ENCODE measurements at places on chromosomes 2 and 18.
A peak's percentile ranks its signal among the peaks of the same experiment; 100 is the strongest.

DNA sequence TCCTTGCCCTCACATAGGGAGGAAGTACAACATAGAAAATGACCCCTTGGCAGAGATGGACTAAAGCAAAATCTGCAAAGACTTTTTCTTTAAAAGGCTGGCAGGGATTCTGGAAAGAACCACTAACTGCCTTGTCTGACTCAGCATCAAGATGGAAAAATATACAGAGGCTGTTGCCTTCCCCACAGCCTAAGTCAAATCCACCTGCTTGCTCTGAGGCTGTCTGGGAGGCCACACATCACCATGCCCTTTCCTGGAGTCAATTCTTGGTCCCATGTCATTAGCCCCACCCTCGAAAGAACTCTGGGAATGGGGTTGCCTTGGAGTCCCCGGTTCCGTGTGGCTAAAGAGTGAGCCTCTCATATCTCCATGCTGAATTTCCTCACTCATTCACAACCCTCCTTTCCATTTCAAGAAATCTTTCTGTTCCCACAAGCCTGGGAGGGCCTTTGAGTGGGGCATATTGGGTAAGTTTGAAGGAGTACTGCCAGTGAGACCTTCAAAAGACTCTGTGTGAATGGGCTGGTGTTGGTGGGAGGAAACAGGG is 39.4 kb downstream of the BMP10 start:
- DNase-seq = no peak

- DNase-seq = no peak
Measured at GRCh38 chr2:110099471-110100225, 16.0 kb downstream of the MALL start.

DNA sequence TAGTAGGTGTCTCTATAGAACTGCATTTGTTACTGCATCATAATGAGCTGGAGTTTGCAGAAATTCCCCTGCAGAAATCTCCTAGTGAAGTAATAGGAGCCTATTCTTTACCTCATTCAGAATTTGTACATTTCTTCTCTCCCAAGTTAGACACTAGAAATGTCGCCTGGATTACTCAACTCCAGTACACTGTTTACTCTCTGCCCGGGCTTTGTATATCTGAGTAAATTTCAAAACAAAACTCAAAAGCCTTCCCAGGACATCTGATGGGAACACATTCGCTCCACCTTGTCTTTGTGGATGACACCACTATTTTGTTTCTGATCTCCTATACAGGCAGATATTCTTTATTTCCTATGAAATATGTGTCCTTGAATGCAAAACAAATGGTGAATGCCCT is 76.8 kb downstream of the POU3F3 start:
- no peak for DNase-seq

DNA sequence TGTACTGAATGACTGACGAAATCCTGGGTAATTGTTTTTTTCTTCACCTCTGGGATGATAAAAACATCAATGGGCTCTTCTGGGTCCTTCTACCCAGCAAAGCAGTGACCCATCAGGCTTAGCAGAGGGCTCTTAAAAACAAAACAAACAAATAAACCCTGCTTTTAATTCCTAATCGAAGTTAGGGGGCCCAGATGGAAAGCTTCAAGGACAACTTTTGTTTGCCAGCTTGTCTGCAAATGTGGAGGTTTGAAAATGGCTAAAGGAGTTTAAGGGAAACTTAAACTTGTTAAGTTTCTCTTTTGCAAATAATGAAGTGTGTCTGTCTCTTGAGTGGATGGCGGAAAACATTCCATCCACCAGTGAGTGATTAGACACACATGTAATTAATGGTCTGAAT is 327.2 kb downstream of the SATB2 start:
- DNase-seq = no peak

GRCh38 chr2:17813742-17814473 is 2.4 kb upstream of the MSGN1 start:
- DNase-seq = no peak

DNA sequence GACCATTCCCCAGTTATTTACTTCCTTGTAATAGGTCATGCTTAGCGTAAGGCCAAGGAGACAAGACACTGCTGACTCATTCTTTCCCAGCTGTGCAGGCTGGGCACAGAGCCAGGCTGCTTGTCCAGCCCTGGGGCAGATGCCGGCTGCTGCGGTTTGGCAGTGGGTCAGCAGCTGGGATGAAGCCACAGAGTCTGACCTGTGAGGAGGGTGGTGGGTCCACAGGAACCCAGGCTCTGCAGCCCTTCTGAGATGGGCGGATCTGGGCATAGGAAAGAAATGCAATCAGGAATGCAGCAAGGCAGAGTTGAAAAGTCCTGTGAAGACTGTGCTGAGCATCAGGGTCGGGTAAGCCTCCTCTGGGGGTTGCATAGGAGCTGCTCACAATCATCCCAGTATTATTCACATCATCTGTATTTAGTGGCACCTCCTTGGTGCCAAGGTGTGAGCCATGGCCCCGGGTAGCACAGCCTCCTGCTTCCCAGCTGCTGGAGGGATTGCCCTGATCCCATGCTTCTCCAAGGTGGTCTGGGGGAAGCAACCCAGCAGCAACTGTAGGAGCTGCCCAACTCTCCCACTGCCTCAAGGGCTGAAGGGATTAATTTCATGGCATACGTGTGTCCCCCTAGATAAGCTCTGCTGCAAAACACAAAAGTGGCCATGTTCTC is 139.0 kb downstream of the DDX1 start:
- DNase-seq = no peak

DNA sequence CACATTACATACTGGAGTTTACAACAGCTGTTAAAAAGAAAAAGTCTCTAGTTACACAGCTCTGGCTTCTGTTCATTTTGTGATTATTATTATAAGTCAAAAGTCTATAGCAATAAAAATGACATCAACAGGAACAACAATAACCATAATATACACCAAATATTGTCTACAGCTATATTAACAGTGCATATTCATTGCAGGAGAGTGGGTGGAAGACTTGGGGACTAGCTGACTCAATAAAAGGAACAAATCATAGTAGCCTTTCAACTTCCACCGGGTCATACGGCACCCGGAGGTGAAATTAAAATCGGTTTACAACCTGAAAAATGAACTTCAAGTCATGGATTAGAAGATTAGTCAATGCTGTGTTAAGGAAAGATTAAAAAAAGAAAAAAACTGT is 642.1 kb downstream of the SATB2 start:
- DNase-seq = no peak

DNA sequence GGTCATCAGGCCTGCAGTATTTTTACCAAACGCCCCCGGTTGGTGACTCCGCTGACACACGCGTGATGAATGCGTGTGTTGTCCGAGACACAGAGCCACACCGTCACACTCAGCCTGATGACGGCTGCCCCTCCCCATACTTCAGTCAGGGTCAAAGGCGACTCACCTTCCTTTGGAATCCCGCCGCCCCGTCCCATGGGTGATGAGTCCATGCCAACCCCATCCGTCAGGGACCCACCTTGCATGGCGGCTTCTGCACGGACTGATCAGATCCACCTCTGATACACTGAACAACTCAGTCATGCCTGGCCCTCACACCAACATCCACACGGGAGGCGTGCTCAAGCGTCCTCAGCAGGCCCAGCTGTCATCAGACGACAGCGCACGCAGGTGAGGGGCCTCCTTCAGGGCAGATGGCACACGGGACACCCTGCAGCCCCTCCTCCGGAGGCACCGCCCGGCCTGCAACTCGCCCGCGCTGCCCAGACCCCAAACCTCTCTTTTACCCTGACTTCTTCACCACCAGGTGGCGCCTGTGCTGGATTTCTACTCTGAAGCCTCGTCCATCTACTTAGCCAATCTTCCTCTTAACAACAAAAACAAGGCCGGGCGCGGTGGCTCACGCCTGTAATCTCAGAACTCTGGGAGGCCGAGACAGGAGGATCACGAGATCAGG is 89.2 kb downstream of the ZNF516 start:
- DNase-seq = peak; percentile 11
